ENCODE measurements at places on chromosomes 5 and 9. TPM values are rescaled to one million over a fixed set of nuclear protein-coding genes. Genes with fewer than 3 reads are reported as not detected.

BAAT gene
- polyA plus RNA-seq: 0.66 TPM

DNA sequence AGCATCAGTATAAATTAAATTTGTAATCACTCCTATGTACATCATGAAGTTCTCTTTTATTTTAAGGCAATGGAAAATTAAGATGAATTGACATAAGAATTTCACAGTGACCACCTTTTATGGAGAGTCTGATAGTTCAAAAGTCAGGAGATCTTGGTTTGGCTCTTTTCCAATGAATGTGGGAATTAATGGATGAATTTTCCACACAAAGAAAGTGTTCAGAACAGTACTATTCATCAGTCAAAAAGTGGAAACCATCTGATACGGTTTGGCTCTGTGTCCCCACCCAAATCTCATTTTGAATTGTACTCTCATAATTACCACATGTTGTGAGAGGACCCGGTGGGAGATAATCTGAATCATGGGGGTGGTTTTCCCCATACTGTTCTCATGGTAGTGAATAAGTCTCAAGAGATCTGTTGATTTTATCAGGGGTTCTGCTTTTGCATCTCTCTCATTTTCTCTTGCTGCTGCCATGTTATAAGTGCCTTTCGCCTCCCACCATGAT lies 24.5 kb downstream of the CCDC125 start:
- DNase-seq: no peak

- DNase-seq: no peak
Measured at GRCh38 chr9:128823903-128824406, 5.6 kb downstream of the SPOUT1 start.

- peak; percentile 45 for DNase-seq
Measured at GRCh38 chr5:132785365-132785764, 8.3 kb upstream of the SEPTIN8 start.

GRCh38 chr9:75909776-75910175 lies 19.3 kb downstream of the PCSK5 start:
- no peak for DNase-seq

DNA sequence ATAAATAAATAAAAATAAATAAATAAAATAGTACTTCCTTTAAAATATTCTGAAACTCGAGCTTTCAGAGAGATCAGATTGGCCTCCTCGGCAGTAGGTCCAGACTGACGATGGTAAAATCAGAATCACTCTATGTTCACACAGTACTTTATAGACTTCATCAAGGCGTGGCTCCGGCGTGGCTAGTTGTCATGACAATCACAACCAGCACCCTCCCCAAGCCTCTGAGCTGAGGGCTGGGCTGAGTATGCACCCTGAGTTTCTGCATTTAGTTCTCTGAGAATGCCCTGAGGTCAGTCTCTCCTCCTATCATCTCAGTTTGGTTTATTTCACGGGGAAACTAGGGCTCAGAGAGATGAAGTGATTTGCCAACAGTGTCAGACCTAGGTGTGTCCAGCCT lies 43.3 kb upstream of the BARHL1 start:
- DNase-seq: no peak
